ENCODE measurements at places on chromosomes 6 and 20.

- no peak for DNase-seq
Measured at GRCh38 chr6:154763650-154764049, 30.4 kb downstream of the SCAF8 start.

DNA sequence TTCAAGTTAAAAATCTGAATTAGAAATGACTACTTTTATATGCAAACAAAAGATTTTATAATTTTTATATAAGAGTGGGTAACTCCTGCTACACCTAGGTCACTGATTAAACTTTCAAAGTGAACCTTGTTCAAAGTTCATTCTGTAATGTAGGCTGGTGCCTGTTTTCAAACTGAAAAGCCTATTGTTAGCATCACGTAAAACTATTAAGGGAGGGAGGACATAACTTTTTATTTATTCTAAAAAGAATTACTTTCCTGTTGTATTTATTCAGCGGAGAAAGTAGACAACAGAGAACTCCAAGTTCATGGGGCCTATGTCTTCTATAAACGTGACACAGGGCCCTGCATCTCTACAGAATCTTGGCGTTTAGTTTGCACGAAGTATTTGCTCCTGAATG, 27.4 kb downstream of the FERMT1 start:
- DNase-seq: no peak

GRCh38 chr20:44829688-44830087, 19.3 kb upstream of the RIMS4 start:
- DNase-seq: no peak

DNA sequence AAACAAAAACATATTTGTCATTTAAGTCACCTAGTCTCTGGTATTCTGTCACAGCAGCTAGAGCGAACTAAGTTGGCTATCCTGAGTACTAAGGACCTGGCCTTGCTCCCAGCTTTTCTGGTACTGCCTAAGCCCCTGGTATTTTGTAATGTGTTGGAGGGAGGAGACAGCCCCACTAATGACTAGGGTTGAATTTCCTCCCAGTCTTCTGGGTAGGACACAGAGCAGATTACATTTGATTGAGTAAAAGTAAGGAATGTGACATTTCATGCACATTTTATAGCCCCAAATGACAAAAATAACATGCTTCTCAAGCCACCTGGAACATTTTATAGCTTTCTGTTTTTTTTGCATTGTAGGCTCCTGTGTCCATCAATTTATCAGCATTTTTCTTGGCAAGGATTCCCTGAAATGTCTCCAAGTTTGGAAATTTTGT, 47.9 kb upstream of the DDR1 start:
- no peak for DNase-seq

DNA sequence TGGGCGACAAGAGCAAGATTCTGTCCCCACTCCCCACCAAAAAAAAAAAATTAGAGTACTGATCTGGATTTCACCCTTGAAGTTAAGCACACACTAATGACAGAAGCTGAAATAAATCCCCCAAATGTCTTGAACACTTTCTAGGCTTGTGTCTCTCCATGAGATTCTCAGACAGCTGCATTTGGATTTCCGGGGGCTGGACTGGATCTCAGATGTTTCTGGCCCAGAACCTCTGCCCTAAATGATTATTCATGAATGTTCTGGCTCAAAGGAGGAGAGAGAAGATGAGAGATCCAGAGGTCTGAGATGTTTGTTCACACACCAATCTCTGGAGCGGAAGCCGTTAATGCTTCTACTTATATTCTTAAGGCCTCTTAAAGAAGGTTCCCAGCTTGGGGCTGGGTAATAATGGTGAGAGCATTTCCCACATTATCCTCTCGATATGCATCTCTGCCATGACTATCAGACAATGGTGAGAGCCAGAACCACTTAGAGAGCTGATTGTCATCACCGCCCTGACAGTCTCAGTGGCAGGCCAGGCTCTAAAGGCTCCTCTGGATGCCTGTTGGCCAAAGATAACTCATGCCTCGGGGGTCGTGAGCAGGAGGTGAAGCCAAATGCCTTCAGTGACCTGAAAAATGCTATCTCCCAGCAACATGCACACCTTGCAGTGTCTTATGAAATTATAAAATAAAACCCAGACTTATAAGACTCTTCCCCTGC, 127.9 kb upstream of the AGPAT4 start:
- DNase-seq: no peak

All from stimulated activated effector memory CD8-positive, alpha-beta T cell treated with anti-CD3 and anti-CD28 coated beads, Interleukin-12 subunit alpha, Interleukin-12 subunit beta, amount 100 ng/mL, for 72 hours (primary cell).